ENCODE measurements at places on chromosomes 7 and 10.

- no peak for DNase-seq
These were observed 83.9 kb upstream of the SDK1 start for GRCh38 chr7:3217166-3217565.

GRCh38 chr7:126450269-126450671 is 802.5 kb downstream of the GRM8 start:
- no peak for DNase-seq

GRCh38 chr7:13115157-13115772 is 427.8 kb downstream of the ARL4A start:
- DNase-seq = no peak

- DNase-seq = no peak
These were observed 37.5 kb downstream of the PTN start for GRCh38 chr7:137305901-137306621.

DNA sequence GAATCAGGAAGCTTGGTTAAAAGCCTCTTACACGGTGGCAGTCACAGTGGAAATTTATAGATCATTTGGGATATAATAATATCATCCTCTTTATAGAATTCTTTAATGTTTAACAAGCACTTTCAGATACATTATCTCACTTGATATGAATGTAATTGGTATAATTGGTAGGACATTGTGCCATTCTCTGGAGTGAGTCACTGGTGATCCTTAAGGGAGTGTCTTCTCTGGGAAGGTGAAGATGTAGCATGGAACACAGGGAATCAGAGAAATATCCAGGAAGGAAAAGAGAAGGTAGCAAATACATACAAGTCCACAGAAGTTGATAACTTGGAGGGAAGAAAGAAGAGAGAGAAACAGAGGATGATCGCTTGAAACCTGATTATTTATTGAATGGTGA is 9.8 kb downstream of the PTPRZ1 start:
- DNase-seq = no peak

Measured in CD14-positive monocyte (primary cell).